ENCODE measurements at places on chromosomes 7 and 10. TPM values are rescaled to one million over a fixed set of nuclear protein-coding genes. Genes with fewer than 3 reads are reported as not detected.

GRCh38 chr10:24737001-24737400 is 13.3 kb upstream of the ARHGAP21 start:
- DNase-seq = no peak

GRCh38 chr7:130902755-130903357 is 168.8 kb upstream of the KLF14 start:
- DNase-seq = no peak

GRCh38 chr10:14355750-14356149 is 25.0 kb upstream of the FRMD4A start:
- no peak for DNase-seq

DNA sequence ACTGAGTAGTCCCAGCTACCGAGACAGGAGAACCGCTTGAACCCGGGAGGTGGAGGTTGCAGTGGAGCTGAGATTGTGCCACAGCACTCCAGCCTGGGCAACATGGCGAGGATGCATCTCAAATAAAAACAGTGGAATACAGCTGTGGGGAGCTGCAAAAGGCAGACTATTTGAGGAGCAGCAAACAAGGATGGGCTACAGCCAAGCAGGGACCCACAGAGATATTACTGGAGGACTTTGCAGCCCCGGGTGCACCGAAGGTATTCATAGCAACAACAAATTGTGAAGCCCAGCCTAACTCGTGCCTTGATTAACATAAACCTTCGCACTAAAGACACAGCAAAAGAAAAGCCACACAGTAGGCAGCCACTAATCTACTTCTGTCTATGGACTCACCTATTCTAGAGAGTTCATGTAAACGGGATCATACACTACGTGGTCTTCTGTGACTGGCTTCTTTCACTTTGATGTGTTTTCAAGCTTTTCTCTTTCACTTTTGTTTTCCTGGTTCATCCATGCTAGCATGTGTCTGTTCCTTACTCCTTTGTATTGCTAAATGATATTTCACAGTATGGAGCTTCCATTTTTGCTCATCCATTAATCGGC is 34.0 kb downstream of the PODXL start:
- DNase-seq = no peak

DNA sequence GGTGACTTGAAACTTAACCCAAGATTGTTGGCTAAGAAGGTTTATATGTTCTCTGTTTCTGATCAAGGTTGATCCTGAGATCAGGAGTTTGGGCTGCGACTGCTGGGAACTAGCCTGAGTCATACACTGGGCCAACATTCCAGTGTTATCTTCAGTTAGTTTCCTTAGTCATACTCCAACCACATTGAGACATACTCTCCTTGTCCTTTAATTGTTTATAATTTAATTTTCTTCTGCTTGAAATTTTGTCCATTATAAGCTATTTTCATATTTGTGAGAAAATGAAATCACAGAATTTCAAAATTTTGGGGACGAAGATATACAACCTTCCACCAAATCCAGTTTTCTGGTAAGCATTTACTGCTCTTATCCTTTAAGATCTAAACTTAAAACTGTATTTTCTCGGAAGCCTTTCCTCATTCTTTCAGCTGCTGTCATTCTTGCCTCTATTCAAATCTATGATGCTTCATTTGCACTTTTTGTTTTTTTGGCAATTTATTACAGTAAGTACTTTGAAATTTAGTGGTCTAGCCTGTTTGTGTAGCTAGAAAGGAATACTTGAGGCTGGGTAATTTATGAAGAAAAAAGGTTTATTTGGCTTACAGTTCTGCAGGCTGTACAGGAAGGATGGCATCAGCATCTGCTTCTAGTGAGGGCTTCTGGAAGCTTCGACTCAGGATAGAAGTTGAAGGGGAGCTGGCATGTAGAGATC is 63.4 kb upstream of the POT1 start:
- no peak for DNase-seq

- DNase-seq = peak; percentile 66
Measured at GRCh38 chr10:35331894-35332640, 4.2 kb upstream of the CCNY start.

DNA sequence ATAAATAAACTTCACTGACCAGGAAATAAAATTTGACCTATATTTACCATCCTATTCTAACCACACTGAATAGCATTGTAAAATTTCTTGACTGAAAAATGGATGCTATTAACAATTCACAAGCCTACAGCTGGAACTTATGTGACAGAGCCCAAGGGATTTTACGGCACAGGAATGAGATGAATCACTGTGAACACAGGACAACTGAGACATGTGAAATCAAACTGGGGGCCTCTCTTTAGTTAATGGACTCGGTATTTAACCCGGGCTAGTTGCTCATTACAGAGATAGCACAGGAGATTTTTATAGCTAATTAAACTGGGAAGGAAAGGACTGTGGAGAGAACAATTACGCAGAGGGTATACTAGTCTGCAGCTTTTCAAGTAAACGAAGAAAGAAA is 100.6 kb downstream of the MICU1 start:
- DNase-seq = peak; percentile 74

Gene SYT15
- 0.38 TPM for total RNA-seq

- DNase-seq = no peak
Measured at GRCh38 chr7:123867225-123867624, 22.3 kb downstream of the HYAL4 start.
